C1 segment of cervical spinal cord (tissue), 14 donors: ENCODE measurements at places on chromosomes 7 and 10.

DNA sequence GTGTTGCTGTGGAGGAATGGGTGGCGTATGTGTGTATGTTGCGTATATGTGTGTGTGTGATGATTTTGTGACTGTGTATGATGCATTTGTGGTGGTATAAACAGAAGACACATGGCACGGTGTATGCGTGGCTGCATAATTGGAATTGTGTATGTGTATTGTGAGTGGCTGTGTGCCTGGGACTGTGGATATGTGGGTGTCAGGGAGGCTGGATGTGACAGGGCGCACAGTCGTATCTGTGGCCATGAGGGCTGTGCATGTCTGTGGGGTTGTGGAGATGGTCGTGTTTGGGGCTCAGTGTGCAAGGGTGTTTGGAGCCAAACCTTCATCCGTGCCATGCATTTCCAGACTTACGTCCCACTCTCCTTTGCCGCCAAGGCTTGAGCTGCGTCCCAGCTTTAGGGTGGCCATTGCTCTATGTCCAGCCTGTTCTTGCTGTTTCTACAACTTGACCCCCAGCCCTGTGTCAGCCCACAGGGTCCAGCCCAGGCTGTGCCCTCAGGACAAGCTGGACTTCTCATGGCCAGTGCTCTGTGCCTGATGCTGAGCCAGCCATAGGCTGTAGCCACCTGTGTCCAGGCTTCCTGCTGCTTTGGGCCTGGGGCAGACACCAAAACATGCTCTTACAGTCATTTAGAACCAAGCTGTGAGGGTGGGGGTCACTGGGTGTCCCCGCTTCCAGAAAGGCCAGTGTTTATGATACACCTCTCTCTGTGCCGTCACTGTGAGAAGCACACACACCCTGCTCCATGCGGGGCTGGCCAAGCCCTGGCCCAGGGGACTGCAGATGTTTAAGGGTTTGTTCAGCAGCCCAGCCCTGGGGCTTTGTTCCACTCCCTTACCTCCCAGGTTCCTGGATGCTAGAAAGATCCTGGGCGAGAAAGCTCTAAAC, 127.6 kb downstream of the NEURL1 start:
- no peak for DNase-seq

DNA sequence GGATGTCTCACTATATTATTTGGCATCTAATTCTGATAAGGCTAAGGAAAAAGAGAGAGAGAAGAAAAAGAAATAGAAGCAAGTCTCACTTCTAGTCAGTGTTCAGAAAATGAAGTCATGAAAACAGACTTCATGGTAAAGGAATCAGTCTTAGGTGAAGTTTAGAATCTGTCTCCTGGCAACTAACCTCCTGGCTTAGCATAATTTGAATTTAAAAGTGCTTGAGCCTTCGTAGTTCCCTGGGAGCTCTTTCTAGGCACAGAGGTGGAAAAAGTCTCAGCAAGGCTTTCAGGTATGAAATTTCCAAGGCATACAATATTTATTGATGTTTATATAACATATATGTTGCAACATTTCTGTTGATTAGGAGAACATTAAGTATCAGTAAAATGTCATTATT, 10.4 kb downstream of the CHRM2 start:
- no peak for DNase-seq

- no peak for DNase-seq
These were observed 5.6 kb downstream of the CDC123 start for GRCh38 chr10:12201543-12201942.

DNA sequence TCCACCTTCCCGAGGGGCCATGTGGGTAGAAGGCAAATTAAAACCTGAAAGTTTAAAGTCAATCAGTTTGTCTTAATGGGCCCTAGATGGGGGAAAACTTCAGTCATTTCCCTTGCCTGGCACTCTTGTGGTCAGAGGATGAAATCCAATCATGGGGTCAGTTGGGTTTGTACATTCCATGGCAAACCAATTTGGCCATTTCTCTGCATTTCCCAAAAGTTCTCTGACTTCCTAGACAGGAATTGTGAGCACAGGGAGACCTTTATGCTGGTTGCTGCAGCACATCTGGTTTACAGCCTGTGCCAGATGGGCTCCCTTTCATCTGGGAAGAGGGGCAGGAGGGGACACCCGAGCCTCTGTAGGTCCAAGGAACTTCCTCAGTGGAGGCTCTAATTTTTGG, 113.0 kb downstream of the CYP26A1 start:
- no peak for DNase-seq

DNA sequence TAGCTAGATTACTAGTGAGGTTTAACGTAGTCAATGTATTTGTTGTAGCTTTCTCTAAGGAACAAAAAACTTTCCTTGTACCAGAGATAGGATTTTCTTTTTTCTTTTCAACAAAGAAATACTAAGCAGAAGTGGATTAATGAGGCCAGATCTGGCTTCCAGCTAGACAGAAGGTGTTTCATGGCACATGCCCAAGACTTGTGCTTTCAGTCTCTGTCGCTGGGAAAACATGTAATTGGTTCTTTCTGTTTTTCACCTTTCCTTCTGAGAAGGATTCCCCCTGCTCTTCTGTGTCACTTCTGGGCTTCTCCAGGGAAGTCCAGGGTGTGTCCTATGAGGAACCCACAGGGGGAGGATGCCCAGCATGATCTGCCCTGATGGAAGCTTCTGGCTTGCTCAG, 492.2 kb downstream of the CCSER2 start:
- no peak for DNase-seq
